NCI-H226 (cell line): ENCODE measurements at places on chromosomes 4 and X.
A peak's percentile ranks its signal among the peaks of the same experiment; 100 is the strongest.

DNA sequence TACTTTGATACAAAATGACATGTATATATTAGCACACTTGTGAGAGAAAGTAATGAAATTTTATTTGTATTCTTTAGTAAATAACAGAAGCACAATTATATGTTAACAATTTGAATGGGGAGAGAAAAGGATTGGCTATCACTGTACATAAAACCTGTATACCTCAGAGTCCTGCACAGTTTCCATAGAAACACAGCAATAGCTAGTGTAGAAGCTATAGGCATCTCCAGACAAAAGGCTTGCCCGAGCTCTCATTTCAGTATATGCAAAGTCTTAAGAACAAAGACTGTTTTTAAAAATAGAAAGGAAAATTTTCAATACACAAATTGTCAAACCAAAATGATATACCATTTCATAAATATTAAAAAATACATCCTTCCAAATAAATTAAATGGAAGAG is 38.5 kb downstream of the GPM6A start:
- DNase-seq, result no peak

DNA sequence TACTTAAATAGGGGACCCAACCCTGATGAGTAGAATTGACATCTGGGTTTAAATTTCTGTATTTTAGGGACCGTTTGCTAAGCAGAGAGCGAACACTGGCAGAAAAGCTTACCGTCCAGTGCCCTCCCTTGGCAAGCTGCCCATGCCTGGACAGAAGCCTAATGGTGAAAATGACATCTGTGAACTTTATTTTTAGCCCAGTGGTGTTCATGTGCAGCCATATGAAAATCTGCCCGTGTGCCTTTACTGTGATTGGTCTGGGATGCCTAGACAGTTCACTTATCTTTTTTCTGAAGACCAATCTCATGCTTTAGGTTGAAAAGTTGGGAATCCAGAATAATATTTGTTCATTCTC is 1.1 kb downstream of the STBD1 start:
- DNase-seq, result no peak

GRCh38 chr4:105837037-105837436 is 58.2 kb upstream of the NPNT start:
- peak; percentile 28 for DNase-seq

- no peak for DNase-seq
These were observed 35.2 kb downstream of the EVC start for GRCh38 chr4:5746250-5746649.

DNA sequence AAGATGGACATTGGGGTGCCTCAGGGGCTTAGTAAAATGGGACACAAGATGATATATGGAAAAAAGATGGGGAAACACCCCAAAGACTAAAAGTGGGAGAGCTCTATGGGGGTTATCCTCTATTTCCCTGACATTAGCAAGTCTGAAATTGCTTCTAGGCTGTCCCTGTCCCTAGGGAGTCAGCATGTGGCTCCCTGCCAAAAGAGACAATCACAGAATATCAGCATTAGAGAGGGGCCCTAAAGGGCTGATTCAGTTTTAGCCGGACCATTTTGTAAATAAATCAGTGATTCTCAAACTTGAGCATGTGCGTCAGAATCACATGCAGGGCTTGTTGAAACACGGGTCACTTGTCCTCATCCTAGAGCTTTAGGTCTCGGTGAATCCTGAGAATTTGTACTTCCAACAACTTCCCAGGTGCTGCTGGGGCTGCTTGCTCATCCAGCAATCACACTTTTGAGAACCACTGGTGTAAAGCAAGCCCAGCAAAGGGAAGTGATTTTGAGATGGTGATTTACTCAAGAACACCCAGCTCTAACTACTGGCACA is 165.3 kb upstream of the DGKK start:
- no peak for DNase-seq

GRCh38 chr4:123575291-123575690 is 178.7 kb downstream of the SPRY1 start:
- no peak for DNase-seq
